Activated CD4-positive, alpha-beta T cell treated with anti-CD3 and anti-CD28 coated beads, Interleukin-2, amount 10 ng/mL, durations not matched to agents 7 days and 5 days (primary cell): ENCODE measurements at places on chromosomes 3 and 15. TPM values are rescaled to one million over a fixed set of nuclear protein-coding genes. Genes with fewer than 3 reads are reported as not detected.

SLC28A2 gene
- not detected for total RNA-seq

CCR3 gene
- total RNA-seq: not detected

DNA sequence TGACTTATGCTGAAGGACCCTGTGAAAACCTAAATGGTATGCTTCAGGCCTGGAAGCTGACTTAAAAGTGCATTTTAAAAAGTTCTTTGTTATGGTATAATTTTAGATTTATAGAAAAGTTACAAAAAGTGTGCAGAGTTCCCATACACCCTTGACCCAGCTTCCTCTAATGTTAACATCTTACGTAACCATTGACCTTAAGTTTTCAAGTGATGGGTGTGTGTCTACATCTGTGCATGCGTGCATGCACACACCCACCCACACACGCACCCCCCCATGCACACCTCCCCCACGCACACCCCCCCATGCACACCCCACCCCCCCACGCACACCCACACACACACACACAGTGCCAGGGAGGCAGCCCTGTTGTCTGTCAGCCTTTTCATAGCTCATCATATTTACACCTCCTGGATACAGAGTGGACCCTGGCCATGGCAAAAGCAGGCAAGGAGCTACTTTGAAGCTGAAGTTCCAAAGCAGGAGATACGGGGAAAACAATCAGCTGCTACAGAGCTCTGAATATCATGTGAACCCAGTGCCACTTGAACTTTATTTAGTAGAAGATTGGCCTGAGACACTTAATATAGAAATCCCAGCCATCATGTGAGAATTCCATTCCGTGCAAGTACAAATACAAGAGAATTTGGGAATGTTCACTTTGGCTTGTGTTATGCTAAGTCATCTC, 30.0 kb upstream of the TRAK1 start:
- H3K27ac ChIP-seq: no peak overlapping the region
- no peak for DNase-seq
- H3K27me3 ChIP-seq: no peaks in the 10 kb centered on the region
- no peak overlapping the region for H3K4me3 ChIP-seq
- H3K36me3 ChIP-seq: no peaks in the 10 kb centered on the region

ISLR2 gene
- total RNA-seq: not detected

GPR87 gene
- total RNA-seq: 0.40 TPM

- peaks cover 12% of the 10 kb centered on the region for H3K27me3 ChIP-seq
- H3K4me3 ChIP-seq: peak overlapping the region; percentile 83
- peak overlapping the region; percentile 70 for H3K27ac ChIP-seq
- DNase-seq: no peak
- H3K36me3 ChIP-seq: no peaks in the 10 kb centered on the region
These were observed 768 bp downstream of the ANO10 start for GRCh38 chr3:43620831-43621655.

SLC24A5 gene
- total RNA-seq: not detected
